Activated T-helper 2 cell treated with anti-CD3 and anti-CD28 coated beads, Interferon-gamma antibody, Interleukin-2, Interleukin-4, amounts not matched to agents 10 μg/mL and 5 μg/mL and 100 μg/mL, durations not matched to agents 14 hours and 24 hours and 36 hours (primary cell): ENCODE measurements at places on chromosomes 13 and 19. TPM values are rescaled to one million over a fixed set of nuclear protein-coding genes. Genes with fewer than 3 reads are reported as not detected.

GRCh38 chr19:17834350-17835181 lies 13.2 kb downstream of the JAK3 start:
- no peak overlapping the region for H3K27ac ChIP-seq
- no peak overlapping the region for H3K4me3 ChIP-seq
- peaks cover 90% of the 10 kb centered on the region for H3K36me3 ChIP-seq
- no peaks in the 10 kb centered on the region for H3K27me3 ChIP-seq

DNA sequence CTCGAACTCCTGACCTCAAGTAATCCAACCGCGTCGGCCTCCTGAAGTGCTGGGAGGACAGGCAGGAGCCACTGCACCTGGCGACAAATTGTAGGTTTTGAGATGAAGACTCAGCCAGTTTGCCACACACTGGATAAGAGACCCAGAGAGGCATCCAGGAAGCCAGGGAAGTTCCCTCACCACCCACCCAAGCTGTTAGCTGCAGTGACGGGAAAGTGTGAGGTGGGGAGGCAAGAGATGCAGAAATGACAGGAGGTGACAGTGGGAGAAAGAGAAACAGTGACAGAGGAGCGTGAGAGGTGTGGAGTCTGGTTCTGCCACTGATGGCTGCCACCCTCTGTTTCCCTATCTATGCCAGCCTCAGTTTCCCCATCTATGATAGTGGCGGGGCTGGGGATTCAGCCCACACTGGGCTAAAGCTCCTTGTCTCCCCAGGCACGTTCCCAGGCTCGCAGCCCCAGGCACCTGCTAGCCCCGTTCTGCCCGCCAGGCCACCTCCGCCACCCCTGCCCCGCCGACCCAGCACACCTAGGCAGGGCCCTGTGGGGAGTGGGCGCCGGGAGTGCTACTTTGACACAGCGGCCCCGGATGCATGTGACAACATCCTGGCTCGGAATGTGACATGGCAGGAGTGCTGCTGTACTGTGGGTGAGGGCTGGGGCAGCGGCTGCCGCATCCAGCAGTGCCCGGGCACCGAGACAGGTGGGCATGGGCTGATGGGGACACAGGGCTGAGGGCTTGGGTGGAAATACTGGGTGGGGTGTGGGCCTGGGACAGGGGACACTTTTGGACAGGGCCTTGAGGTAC lies 21.0 kb downstream of the LTBP4 start:
- peaks cover 16% of the 10 kb centered on the region for H3K4me1 ChIP-seq
- no peak overlapping the region for H3K27ac ChIP-seq
- H3K36me3 ChIP-seq: peaks cover 58% of the 10 kb centered on the region
- no peak for DNase-seq
- no peaks in the 10 kb centered on the region for H3K27me3 ChIP-seq

GRCh38 chr13:91698767-91699166 lies 300.3 kb downstream of the GPC5 start:
- H3K4me3 ChIP-seq: no peak overlapping the region
- H3K27ac ChIP-seq: no peak overlapping the region
- H3K27me3 ChIP-seq: no peaks in the 10 kb centered on the region
- no peak for DNase-seq
- H3K4me1 ChIP-seq: no peaks in the 10 kb centered on the region

EMP3 gene
- total RNA-seq: 318 and 329 TPM in 2 replicates

- no peak for DNase-seq
- no peaks in the 10 kb centered on the region for H3K4me1 ChIP-seq
- no peaks in the 10 kb centered on the region for H3K36me3 ChIP-seq
- no peak overlapping the region for H3K4me3 ChIP-seq
- no peak overlapping the region for H3K27ac ChIP-seq
Measured at GRCh38 chr13:25686831-25687470, 315.2 kb downstream of the ATP8A2 start.

ATP4A gene
- total RNA-seq: not detected in 2 replicates

TEX29 gene
- 0.46 and 0.51 TPM in 2 replicates for total RNA-seq
